ENCODE measurements at places on chromosomes 3 and 15. TPM values are rescaled to one million over a fixed set of nuclear protein-coding genes. Genes with fewer than 3 reads are reported as not detected.
A peak's percentile ranks its signal among the peaks of the same experiment; 100 is the strongest.

GRCh38 chr15:45319472-45320214, 58.7 kb downstream of the GATM start:
- DNase-seq: no peak

DNA sequence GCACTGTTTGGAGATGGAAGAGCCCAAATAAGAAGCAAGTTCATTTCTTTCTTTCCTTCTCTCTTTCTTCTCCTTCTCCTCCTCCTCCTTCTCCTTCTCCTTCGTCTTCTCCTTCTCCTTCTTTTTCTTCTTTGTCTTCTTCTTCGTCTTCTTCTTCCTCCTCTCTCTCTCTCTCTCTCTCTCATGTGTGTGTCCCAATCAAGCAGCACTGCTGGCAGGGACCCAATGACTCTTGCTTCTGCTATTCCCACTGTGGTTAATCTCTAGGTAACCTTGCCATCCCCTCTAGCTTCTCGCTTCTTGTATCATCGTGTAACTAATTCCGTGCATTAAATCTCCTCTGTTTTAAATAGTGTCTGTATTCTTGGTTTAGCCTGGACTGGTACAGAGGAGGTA, 26.1 kb upstream of the ZNF280D start:
- peak; percentile 90 for DNase-seq

- DNase-seq: no peak
These were observed at the start of gene LRRC3B for GRCh38 chr3:26622621-26623418. Gene LRRC3B, plus strand, starts transcription at chr3:26622772. Its CDS starts 86,901 bp downstream, at chr3:26709673.

DNA sequence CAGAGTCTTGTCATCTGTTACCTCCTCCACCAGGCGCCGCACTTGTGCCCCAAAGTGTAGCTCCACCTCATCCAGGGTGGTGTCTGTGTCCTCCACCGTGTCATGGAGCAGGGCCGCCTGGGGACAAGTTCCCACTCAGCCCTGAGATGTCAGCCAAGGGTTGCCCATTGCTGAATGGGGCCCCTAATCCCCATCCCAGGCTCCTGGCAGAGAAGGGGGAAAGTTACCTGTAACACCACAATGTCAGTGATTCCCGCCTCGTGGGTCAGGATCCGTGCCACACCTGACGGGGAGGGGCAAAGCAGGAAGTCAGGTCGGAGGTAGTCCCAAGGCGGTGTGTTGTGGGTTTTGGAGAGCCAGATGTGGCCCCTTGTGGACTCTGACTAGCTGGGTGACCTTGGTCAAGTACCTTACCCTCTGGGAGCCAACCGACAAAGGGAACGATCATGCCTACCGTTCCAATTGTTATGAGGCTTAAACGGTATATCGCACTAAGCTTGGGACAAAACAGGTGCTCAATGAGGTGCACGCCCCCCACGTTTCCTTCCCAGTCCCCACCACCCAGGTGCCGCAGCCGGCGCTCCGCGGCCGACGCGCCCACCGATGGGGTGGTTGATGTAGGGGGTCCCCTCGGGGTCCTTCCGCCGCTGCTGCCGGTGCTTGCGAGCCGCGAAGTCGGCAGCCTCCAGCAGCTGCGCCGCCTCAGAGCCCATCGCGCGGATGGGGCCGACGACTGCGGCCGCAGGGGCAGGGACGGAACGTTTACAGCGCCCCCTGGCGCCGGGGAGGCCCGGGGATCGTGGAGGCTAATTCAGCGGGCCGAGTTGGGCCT, at the start of gene HDDC3:
HDDC3 (minus strand) TSS at position 722 of the 832 bp plus-strand sequence; CDS start at position 713, 9 bp downstream.
- DNase-seq: peak; percentile 83

- peak; percentile 20 for DNase-seq
These were observed 154.4 kb downstream of the TUSC7 start for GRCh38 chr3:116863822-116864589.

GRCh38 chr15:37094915-37095711, 5.2 kb downstream of the MEIS2 start:
- no peak for DNase-seq

GRCh38 chr3:12005951-12006625, 1.9 kb downstream of the SYN2 start:
- DNase-seq: peak; percentile 13

GRCh38 chr15:77507143-77507897, 86.6 kb downstream of the HMG20A start:
- DNase-seq: peak; percentile 32

DNA sequence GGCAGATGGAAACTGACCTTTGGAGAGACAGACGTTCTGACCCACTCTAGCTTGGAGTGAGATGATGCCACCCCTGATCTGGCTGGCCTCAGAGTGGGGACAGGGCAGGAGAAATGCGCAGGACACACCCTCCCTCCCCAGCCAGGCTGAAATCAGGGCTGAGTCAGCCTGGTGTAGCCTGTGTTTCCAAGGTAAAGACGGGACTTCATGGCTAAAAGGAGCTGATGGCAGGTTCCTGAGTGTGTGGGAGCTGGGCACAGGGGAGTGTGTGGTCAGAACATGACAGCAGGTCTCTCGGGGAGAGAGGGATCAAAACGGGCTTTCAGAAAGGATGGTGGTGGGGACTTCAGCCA, 14.6 kb upstream of the POLG start:
- DNase-seq: no peak

DNA sequence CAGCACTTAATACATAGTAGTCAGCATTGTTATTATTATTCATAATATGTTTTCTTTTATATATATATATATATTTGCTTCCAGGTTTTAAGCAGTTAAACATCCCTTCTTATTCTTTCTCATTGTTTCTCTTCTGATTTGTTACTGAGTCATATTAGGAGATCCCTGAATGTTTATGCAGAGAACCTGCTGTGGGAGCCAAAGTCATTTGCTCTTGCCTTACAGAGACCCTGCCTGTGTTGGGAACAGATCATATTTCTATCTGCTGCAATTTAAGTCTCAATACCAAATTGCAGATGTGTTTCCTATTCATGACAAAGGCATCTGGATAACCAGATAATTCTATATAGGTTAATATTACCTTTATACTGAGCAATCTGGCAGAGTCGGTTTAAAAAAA, 323.0 kb upstream of the UMPS start:
- DNase-seq: peak; percentile 21

DNA sequence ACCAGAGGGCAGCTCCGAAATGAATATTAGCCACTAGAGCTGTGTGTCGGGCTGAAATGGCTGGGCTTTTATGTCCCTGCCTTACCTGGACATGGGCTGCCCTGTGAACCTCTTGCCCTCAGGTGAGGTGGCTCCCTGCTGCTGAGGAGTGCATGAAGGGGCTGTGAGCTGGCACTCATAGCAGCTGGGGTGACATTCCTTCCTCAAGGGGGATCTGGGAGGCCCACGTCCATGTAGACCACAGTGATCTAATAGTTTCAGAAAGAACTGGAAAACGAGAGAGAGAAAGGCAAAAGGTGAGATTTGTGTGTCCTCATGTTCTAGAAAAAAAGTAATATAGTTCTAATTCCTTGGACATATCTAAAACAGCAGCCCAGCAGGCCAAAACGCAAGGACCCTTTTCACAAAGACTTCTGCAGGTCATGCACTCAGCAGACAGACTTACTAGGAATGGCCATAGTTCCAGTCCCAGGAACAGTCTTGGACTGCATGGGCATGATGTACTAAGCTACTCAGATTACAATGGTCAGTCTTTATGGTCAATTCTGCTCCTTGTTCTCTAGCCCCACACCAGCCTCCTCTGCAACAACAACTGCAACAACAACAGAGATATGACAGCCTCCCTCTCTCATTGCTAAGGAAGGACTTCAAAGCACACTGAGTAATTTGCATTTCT, 10.8 kb upstream of the SLC24A5 start:
- no peak for DNase-seq

DNA sequence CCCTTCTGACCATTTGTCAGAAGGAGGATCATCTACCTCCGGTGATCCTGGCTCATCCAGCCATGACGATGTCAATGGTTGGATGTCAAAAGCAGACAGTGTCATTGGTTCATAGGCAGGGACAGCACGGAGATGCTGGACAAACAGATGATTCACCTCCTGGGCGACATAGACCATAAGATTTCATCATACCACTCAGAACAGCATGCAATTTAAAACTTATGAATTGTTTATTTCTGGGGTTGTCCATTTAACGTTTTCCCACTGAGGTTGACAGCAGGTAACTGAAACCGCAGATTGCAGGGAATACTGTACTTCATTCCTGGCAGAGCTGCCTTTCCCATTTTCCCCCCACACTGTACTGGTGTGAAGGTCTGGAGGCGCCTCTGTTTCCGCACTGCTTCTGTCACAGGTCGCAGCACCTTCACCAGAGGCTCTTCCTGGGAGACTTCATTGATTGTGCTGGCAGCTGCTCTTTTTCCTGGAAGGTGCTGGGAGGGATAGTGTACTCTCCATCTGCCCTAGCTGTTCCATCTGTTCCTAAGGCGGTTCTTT, 32.5 kb upstream of the TMOD3 start:
- no peak for DNase-seq

DNA sequence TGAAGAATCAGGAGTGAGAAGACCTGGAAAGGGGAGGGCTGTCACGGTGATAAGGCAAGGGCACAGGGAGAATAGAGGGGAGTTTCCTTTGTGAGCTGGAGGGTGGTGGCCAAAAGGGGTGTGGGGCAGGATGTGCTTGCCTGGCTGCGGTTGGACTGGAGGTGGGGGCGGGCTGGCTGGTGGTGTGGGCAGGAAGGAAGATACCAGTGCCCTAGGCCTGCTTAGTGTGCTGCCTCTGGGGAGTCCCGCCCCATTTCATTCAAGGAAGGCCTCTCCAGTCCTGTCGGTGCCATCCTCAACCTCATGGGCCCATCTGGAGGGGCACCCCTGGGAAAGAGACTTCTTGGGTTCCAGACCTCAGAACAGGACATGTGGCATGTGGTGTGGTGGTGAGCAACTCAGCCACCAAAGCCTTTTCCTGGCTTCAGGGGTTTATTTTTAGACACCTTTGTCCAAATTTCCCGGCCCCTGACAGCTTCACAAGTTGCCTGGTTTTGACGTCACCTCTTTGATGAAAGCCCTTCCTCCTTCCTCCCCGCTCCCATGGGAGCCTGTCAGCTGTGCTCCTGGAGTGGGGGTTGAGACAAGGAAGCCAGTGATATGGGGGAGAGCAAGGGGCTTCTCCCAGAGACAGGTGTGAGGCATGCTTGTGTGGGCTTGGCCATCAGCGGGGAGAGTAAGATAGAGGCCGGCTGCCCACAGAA, 15.6 kb downstream of the TEX264 start:
- DNase-seq: peak; percentile 85

- no peak for DNase-seq
These were observed 867 bp upstream of the DCAF1 start for GRCh38 chr3:51500632-51501131.

GRCh38 chr15:101121511-101122090, 130.2 kb downstream of the CHSY1 start:
- no peak for DNase-seq

DNA sequence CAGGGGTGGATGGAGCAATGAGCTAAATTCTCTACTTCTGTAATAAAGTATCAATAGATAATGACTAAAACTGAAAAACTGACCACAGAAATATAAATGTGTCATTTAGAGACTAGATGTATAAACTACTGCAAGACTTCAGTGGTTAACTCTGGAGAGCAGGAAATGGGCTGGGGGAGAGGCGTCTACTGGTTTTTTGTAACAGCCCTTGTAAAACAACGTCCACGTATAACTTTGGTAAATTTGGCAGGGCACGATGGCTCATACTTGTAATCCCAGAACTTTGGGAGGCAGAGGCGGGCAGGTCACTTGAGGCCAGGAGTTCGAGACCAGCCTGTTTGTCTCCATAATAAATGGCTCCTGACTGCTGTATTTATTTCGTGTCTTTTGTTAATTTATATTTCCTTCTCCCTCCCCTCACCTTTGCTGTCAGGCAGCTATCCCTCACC, 12.5 kb downstream of the RAB27A start:
- peak; percentile 34 for DNase-seq

GRCh38 chr15:93562395-93563123, 473.5 kb upstream of the RGMA start:
- DNase-seq: no peak

DNA sequence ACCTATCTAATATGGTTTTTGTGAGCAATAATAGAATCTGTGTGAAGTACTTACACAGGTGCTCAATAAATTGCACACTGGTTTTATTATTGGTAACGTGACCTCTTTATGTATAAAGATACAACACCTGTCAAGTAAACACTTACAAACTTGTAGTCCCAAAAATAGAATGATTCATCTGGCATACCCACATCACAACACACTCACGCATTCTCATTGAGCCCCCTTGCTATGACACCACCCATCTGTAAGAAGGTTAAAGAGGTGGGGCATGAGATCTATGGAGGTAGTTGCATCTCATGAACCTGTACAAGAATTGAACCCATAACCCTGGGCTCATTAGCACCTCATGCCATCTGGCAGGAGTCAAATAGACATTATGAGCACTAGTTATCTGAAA, 134.9 kb upstream of the THBS1 start:
- DNase-seq: no peak

- DNase-seq: no peak
These were observed 280.3 kb upstream of the MME start for GRCh38 chr3:154799800-154800199.

GRCh38 chr15:23083115-23083514, 43.7 kb upstream of the TUBGCP5 start:
- DNase-seq: no peak

GRCh38 chr3:101194392-101194791, 126.0 kb downstream of the IMPG2 start:
- DNase-seq: no peak

DNA sequence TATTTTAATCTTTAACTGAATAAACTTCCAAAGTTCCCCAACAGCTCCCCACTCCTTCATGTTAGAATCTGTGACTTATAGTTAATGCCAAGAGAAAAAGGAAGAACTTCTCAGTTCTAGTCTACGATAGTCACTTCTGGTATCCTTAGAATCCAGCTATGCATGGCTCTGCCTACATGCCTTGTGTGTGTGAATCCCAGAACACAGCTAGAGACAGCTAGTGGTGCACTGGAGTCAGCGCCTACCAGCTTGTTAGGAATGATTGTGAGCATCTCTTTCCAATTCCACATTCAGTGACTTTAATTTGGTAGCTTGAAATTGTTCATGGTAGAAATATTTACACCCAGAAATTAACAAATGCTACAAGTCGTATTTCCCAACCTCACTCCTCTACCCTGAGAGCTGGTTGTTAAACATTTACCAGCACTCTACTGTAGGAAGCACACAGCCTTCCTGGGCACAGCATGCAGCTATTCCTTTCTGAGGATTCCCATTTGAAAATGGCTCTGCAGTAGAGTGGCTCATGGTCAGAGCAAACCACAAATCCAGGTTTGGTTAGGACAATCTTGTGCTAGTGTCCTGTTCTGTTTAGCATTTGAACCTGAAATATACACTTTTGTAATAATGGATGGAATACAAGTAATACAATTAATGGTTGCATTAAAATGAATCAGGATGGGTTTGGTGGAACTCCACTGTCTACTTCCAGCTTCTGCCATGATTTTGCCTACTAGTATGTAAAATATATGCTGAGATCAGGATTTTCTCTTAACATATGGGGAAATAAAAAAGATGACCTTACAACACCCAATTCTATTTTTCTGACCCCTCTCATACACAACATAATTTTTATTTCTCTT, 371.0 kb upstream of the GBE1 start:
- no peak for DNase-seq

SMCO1 gene
- total RNA-seq: not detected

SEC62 gene
- total RNA-seq: 11.0 TPM

CASR gene
- total RNA-seq: not detected

TMEM44 gene
- total RNA-seq: 8.8 TPM

RASGRF1 gene
- total RNA-seq: not detected

LRRC15 gene
- total RNA-seq: 2.0 TPM

RBMS3 gene
- total RNA-seq: 23.2 TPM

PLA2G4E gene
- not detected for total RNA-seq

UACA gene
- total RNA-seq: 16.0 TPM

Measured in Daoy (cell line).